ENCODE measurements at places on chromosomes 5 and 9. TPM values are rescaled to one million over a fixed set of nuclear protein-coding genes. Genes with fewer than 3 reads are reported as not detected.

FOCAD gene
- total RNA-seq = 42.8 TPM

SVEP1 gene
- total RNA-seq = 0.45 TPM

DDX4 gene
- total RNA-seq = not detected

CBY3 gene
- total RNA-seq = not detected

TSSK1B gene
- not detected for total RNA-seq

PCDHGB2 gene
- 6.2 TPM for total RNA-seq

NTNG2 gene
- total RNA-seq = 3.0 TPM

SH3TC2 gene
- 2.5 TPM for total RNA-seq

RORB gene
- total RNA-seq = 0.02 TPM

WDR55 gene
- total RNA-seq = 31.1 TPM

ISL1 gene
- total RNA-seq = 11.1 TPM

HK3 gene
- total RNA-seq = 0.84 TPM

IGIP gene
- total RNA-seq = 2.5 TPM

C1QTNF2 gene
- total RNA-seq = 0.39 TPM
